ENCODE measurements at places on chromosomes 6 and 20.

DNA sequence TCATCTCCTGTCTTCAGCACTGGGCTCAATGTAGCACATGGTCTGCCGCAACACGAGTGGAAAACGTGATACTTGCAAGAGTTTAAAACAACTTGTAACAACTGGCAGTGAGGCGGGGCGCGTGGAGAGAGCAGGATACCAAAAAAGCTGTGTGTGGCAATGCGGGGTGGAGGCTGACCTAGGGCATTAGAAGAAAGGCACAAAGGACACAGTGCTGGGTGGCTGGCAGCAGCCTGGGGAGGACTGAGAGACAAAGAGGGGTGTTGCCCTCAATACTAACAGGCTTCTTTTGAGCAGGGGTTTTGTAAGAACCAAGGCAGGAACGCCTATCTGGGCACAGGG is 1.5 kb upstream of the GFOD1 start:
- no peak for DNase-seq

DNA sequence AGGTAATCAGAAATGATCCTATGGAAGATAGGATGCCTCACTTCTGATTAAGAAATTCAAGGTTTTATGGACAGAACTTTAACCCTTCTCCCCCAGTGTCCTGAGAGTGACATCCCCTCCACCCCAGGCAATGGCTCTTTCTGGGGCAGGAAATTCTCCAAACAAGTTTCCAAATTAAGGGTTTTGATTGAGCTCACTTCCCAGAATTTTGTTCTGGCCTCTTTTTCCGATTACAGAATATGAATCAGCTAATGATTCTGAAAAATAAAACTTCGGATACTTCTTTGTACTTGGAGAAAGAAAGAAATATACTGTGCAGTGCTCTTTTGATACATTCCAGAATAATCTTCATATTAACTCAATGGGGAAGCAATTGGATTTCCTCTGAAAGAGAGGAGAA is 32.8 kb upstream of the TASP1 start:
- DNase-seq = no peak

GRCh38 chr20:6914986-6915385 is 147.5 kb downstream of the BMP2 start:
- DNase-seq = no peak

DNA sequence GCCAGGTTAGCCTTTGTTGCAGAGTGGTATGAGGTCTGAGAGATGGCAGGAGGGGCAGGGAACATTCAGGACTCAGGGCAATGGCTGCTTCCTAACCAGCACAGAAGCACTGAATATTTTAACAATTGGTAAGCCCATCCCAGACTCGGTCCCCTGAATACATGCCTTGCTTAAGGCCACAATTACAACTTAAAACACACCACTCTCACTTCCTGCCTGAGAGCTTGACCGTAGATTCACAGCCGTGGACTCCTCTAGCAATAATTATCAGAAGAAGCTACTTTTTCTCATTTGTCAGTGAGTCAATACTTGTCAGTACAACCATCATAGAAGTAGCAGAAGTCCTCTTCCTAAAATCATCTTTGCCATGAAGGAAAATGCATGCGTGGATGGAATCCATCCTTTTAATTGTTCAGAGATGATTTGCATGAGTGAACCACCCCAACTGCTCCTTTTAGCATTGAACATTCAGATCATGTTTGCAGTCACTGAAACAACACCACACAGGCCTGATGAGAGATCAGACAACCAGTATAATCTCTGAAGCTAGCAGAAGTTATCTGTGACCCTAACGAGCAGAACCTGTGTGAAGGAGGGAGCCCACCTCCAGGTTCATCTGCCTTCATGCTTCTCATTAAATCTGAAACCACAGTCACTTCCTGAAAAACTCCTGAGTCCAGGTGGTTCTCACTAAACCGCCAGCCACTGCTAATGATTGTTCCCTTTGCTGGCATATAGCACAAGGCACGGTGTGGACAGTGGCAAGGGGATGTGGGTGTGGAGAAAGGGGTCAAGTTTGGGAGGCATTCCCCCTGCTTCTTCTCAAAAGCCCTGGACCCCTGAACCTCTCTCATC is 333.9 kb upstream of the CNR1 start:
- no peak for DNase-seq

- DNase-seq = no peak
Observed at GRCh38 chr6:161590961-161591627, 317.2 kb upstream of the AGPAT4 start.

DNA sequence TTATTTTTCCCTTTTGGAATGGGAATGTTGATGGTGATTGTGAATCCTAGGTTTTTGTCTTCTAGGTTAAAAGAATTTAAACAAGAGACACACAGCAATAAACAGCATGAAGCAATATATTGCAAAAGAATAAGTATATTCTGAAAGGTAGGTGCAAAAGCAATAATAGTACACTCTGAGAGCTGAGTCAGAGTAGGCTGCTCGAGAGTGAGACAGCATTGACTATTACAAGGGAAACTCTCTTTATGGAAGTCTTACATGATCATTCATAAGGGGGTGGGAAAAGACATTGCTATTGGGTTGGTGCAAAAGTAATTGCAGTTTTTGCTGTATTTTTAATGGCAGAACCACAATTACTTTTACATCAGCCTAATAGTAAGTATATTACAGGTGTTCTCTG is 25.0 kb downstream of the FBXO5 start:
- DNase-seq = no peak

- peak; percentile 10 for DNase-seq
Observed at GRCh38 chr20:8389381-8390036, 257.4 kb downstream of the PLCB1 start.

GRCh38 chr20:24273251-24273650 is 196.2 kb upstream of the SYNDIG1 start:
- DNase-seq = no peak

GRCh38 chr6:33621711-33622388 is 728 bp downstream of the ITPR3 start:
- DNase-seq = peak; percentile 31

DNA sequence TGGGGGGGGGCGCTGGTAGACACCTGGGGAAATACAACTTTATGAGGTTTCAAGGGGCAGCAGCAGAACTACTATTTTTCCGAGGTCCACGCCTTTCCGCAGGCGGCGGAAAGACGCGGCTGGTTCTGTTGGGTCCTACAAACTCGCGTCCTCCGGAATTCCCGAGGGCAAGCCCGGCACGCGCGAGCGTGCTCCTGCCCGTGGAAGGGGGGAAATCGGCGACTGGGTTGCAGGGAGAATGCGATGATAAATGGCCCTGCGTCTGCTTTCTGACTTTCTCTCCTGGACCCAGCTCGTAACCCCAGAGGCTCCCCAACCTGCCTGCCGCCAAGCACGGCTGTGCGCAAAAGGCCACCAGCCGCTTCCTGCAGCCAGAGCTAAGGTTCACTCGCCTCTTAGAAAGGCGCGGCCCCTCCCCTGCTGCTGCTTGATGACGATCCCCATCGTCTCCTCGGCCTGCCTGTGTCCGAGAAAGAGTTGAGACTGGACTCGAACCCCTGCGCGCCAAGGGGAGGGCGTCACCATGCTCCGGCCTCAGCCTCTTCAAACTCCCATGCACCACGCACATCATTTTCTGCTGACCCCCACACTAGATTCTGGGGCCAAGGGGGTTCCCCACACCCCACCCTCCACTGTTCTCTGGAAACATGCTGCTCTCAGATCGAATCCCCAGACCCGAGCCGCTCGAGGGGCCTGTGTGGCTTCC is 6.7 kb downstream of the FOXA2 start:
- no peak for DNase-seq

DNA sequence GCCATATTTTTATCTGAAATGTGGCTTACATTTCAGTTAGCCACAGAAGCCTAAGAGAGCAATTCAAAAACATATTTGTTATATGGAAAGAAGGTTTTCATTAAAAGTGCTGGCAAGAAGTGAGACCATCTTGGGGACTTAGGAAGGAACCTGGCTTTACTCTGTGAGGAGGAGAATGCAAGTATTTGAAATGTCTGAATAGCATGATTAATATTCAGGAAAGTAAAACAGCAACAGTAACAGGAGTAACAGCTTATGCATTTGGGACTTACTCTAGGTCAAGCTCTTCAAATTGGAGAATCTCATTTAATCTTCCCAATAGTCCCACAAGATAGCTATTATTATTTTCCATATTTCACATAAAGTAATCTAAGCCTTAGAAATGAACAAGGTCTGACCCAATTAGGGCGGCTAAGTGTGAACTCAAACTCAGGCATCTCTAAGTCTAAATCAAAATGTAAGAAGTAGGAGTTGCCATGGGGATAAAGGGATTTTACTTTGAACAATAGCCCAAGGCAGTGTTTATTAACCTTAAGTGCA is 816.5 kb downstream of the BCKDHB start:
- DNase-seq = no peak

DNA sequence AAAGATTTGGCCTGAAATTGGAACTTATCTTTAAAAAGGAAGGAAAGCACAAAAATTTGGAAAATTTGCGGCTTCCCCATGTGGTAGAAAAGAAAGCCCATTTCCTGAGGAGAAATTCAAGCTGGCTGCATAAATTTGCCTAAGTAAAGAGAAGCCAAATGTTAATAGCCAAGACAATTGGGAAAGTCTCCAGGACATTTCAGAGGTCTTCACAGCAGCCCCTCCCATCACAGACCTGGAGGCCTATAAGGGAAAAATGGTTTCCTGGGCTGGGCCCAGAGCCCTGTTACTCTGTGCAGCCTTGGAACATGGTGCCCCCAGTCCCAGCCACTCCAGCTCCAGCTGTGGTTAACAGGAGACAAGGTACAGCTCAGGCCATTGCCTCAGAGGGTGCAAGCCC is 736.5 kb downstream of the HACE1 start:
- no peak for DNase-seq

- DNase-seq = no peak
Observed at GRCh38 chr6:11585426-11586016, 48.0 kb downstream of the TMEM170B start.

GRCh38 chr6:140537834-140538705 is 1163.6 kb upstream of the CITED2 start:
- no peak for DNase-seq

DNA sequence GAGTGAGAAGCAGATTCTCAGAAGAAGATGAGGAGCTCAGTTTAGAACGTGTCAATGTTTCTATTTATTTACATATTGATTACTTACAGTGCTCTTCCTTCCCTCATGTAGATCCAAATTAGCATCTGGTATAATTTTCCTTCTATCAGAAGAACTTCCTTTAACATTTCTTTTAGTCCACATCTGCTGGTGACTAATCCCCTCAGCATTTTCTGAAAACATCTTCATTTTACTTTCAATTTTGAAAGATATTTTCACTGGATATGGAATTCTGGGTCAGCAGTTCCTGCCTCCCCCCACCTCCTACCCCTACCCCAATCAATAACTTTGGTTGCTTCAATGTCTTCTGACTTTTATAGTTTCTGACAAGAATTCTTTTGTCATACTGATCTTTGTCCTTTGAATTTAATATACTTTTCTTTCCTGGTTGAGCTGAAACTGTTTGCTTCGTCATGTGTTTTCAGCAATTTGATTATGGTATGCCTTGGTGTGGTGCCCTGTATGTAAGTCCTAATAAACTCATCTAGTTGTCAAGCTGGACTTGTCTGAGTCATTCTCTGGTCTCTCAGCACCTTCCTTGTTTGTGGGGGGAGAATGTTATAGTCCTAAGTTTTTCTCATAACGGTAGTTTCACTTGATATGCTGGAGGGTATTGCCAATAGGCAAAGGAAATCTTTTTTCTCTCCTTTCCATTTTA is 57.0 kb downstream of the SMPDL3A start:
- DNase-seq = no peak

- no peak for DNase-seq
Observed at GRCh38 chr6:143223895-143224294, 163.2 kb downstream of the AIG1 start.

GRCh38 chr6:129620234-129620610 is 89.8 kb downstream of the ARHGAP18 start:
- no peak for DNase-seq

DNA sequence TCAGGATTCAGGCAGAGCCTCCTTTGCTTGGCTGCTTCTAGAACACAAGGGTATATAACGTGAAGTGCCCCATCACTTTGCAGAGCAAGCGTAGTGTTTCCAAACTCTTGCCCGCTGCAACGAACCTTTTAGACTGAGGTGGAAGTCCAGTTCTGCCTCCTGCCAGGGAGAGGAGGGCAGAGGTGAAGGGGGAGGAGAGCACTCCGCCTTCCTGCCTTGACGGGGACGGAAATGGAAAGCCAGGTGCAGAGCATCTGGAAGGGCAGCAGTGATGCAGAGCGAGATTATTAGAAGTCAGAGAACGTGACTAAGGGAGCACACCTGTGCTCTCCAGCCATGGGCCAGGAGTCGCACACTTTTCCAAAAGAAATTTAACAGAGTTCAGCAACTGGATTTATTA is 63.4 kb downstream of the RREB1 start:
- DNase-seq = no peak

- no peak for DNase-seq
Observed at GRCh38 chr6:33211666-33212422, 3.5 kb downstream of the RING1 start.

- DNase-seq = peak; percentile 75
Observed at GRCh38 chr20:52191132-52191915, at the start of gene ZFP64. Gene ZFP64 (minus strand): TSS chr20:52191779. CDS start chr20:52191636, 143 bp downstream.

- DNase-seq = no peak
Observed at GRCh38 chr20:24915892-24916291, 33.2 kb upstream of the CST7 start.

DNA sequence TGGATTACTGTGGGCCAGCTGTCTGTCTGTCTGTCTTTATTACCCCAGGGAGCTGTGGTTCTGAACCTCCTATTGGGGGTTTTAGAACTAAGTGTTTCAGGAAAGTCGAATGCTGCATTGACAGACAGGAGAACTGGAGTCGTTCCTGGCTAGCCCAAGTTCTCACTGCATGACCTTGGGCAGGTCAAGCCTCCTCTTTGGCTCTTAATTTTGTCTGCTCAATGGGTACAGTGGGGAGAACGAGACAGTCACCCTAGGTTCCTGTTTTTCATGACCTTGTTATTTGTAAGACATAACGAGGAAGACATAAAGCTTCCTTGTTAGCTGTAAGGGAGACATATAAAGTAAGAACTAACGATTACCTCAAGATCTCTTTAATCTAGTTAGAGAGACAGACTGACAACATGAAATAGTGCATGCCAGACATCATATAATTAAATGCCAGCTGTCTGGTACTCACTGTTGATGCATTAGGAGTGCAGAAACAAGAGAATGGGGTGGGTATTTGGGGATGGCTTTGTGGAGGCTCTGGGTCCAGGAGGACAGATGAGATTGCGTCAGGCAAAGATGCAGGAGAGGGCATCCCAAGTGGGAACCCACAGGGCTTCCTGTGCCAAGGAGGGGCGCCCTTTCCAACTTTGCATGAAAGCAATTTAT is 3.7 kb upstream of the CCDC167 start:
- peak; percentile 30 for DNase-seq

Data from central memory CD4-positive, alpha-beta T cell (primary cell).